A673 (cell line): ENCODE measurements at places on chromosomes 5 and 9. TPM values are rescaled to one million over a fixed set of nuclear protein-coding genes. Genes with fewer than 3 reads are reported as not detected.
A peak's percentile ranks its signal among the peaks of the same experiment; 100 is the strongest.

DNA sequence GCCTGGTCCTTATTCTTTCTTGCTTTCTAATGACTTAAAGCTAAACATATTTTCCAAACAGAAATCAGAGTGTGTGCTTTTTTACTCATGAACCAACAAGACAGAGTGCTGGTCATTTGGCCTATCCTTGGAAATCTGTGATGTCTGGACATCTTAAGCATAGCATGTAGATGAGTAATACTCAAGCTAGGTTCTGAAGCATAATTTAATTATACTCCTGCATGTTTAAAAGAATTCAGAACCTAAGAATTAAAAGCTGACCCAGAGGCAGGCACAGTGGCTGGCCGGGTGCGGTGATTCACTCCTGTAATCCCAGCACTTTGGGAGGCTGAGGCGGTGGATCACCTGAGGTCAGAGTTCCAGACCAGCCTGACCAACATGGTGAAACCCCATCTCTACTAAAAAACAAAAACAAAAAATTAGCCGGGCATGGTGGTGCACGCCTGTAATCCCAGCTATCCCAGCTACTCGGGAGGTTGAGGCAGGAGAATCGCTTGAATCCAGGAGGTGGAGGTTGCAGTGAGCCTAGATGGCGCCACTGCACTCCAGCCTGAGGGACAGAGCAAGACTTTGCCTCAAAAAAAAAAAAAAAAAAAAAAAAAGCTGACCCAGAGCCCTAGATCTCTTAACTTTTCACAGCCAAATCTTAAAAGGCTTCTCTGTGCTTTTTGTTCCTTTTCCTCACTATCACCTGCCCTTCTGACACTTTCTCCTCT is 16.2 kb upstream of the TJP2 start:
- DNase-seq, result no peak

GRCh38 chr9:112332214-112332613 is 1.2 kb downstream of the PTBP3 start:
- DNase-seq, result no peak

GRCh38 chr5:125798307-125798706 is 624.9 kb upstream of the GRAMD2B start:
- peak; percentile 44 for DNase-seq

Gene THOC3
- 63.0 and 67.0 TPM in 2 replicates for total RNA-seq

Gene HAVCR2
- 0.13 and 0.19 TPM in 2 replicates for total RNA-seq

Gene CATSPER3
- 0.90 and 1.0 TPM in 2 replicates for total RNA-seq

Gene SPINK1
- not detected in 2 replicates for total RNA-seq
